SJSA1 (cell line): ENCODE measurements at places on chromosomes 5 and 9. TPM values are rescaled to one million over a fixed set of nuclear protein-coding genes. Genes with fewer than 3 reads are reported as not detected.
A peak's percentile ranks its signal among the peaks of the same experiment; 100 is the strongest.

DNA sequence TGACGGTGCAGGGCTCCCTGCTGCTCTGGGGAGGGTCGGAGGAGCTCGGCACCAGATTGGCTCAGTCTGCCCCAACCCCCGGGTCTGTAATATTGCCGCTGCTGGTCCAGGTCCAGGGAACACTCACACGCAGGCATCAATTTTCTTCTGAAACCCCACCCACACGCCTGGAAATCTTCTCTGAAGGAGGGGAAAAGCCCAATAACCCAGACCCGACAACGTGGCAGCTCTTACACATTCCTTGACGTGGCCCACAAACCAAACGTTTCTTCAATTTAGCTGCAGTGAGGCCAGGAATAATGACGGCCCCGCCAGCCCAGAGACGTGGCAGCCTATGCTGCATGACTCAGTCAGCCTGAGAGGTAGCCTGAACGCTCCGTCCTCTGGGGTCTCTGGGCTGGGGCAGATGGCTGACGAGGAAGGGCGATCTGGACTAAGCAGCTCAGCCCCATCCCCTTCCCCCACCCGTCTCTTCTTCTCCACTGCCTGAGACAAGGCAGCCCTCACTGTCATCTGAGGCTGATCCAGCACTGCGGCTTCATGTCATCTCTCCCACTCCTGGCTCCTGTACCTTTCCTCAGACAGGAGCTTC lies 9.9 kb upstream of the SPARC start:
- H3K27ac ChIP-seq = peak overlapping the region; percentile 70
- no peak overlapping the region for H3K4me3 ChIP-seq
- peak; percentile 77 for DNase-seq
- peaks cover 61% of the 10 kb centered on the region for H3K4me1 ChIP-seq

DNA sequence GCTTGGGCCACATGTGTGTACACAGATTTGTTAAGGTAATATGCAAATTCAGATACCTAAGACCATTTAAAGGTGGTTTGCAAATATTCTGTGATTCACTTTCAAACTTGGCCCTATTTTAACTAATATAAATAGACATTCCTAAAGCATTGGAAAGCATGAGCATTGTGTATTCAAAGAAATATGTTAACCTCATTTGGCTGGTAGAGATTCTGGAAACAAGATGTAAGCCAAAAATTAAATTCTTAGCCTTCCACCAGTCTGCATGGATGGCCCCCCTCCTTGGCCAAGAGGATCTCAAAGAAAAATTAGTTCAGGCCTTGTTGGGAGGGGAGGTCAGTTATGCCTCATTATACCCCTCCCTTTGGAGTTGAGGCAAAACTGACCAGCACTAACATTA lies 38.7 kb upstream of the C6 start:
- H3K36me3 ChIP-seq = no peaks in the 10 kb centered on the region
- DNase-seq = no peak
- H3K27ac ChIP-seq = no peak overlapping the region
- no peak overlapping the region for H3K4me3 ChIP-seq

DNA sequence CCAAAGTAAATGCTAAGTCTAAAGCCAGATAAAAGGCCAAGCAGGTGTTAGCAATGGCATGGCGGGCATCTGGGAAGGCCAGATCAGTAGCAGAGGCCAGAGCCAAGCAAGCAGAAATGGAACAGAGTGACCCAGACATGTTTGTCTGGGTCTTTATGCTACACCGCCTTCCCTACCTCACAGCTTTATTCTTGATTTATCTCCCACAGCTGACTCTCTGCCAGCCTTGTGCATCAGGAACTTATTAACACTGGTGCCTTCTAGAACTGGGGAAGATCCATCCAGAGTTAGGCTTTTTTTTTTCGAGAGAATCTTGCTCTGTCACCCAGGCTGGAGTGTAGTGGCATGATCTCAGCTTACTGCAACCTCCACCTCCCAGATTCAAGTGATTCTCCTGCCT lies 112.5 kb upstream of the SLC44A1 start:
- no peak for DNase-seq
- no peaks in the 10 kb centered on the region for H3K27me3 ChIP-seq
- no peak overlapping the region for H3K4me3 ChIP-seq
- peaks cover 30% of the 10 kb centered on the region for H3K4me1 ChIP-seq

- H3K4me3 ChIP-seq = no peak overlapping the region
- no peak for DNase-seq
- peaks cover 5% of the 10 kb centered on the region for H3K4me1 ChIP-seq
- peaks cover 14% of the 10 kb centered on the region for H3K27me3 ChIP-seq
Observed at GRCh38 chr9:136840877-136841645, 1.2 kb upstream of the AJM1 start.

GRCh38 chr9:121844562-121844961 lies 193.1 kb downstream of the DAB2IP start:
- peaks cover 8% of the 10 kb centered on the region; the same call in 1 of the 2 replicates for H3K4me1 ChIP-seq
- H3K27ac ChIP-seq = no peak overlapping the region
- H3K27me3 ChIP-seq = no peaks in the 10 kb centered on the region
- DNase-seq = no peak

DNA sequence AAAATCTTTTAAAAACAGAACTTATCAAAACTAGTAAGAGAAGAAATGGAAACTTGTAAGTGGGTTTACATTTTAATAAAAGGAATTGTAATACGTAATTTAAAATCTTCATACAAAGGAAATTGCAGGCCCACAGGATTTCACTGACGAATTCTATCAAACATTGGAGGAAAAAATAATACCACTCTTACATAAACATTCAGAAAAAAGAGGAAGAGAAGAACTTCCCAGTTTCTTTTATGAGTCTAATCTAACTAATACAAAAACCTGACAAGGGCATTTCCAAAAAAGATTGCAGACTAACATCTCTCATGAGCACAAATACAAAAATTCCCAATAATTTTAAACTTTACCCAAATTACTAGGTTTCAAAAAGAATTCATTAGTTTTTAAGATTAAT lies 149.0 kb downstream of the RANBP17 start:
- H3K4me3 ChIP-seq = no peak overlapping the region
- no peak overlapping the region for H3K27ac ChIP-seq
- no peaks in the 10 kb centered on the region for H3K4me1 ChIP-seq
- H3K27me3 ChIP-seq = no peaks in the 10 kb centered on the region

- no peaks in the 10 kb centered on the region for H3K27me3 ChIP-seq
- peaks cover 69% of the 10 kb centered on the region for H3K36me3 ChIP-seq
- no peak overlapping the region for H3K4me3 ChIP-seq
- no peak for DNase-seq
- peaks cover 6% of the 10 kb centered on the region; the same call in 1 of the 2 replicates for H3K4me1 ChIP-seq
- no peak overlapping the region for H3K27ac ChIP-seq
Observed at GRCh38 chr9:87529671-87530070, 32.0 kb downstream of the DAPK1 start.

GRCh38 chr9:20640331-20641187 lies 18.3 kb upstream of the MLLT3 start:
- no peaks in the 10 kb centered on the region for H3K36me3 ChIP-seq
- H3K27me3 ChIP-seq = no peaks in the 10 kb centered on the region

- no peak for DNase-seq
- H3K4me3 ChIP-seq = no peak overlapping the region
- no peak overlapping the region for H3K27ac ChIP-seq
- H3K4me1 ChIP-seq = no peaks in the 10 kb centered on the region
- H3K36me3 ChIP-seq = no peaks in the 10 kb centered on the region
Observed at GRCh38 chr9:11558043-11558442, 945.2 kb upstream of the PTPRD start.

DNA sequence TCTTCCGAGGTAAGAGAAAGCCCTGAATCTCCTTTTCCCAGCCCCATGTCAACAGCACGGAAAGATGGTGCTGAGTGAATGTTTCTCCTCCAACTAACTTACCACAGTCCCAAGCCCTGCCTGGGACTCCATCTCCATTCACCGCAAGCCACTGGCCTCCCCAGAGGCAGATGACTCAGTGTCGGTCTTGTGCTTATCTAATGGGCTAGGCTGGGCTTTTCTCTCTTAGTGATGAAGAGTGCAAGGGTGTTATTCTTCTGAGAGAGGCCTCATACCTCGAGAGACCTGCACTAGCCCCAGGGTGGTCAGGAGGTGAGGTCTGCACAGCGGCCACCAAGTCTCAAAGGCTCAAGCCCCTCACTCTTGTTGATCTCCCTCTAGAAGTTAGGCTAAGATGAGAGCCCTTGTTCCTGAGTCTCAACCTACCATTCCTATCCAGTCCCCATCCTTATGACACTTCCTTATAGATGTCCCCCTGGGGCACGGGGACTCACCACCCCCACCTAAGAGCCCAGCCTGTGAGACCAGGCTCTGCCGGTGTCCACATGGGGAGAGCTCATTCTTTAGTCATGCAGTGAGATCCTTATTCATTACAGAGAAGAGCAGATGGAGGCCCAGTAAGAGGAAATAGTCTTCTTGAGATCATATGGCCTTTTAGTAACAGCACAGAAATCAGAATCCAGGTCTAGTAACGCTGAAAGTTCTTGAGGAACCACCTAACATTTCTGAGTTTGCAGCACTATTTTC lies 127.0 kb downstream of the SAXO1 start:
- H3K27ac ChIP-seq = no peak overlapping the region
- no peak overlapping the region for H3K4me3 ChIP-seq
- no peaks in the 10 kb centered on the region for H3K36me3 ChIP-seq
- peaks cover 7% of the 10 kb centered on the region for H3K4me1 ChIP-seq

GRCh38 chr9:19493174-19493811 lies 84.5 kb downstream of the ACER2 start:
- no peaks in the 10 kb centered on the region for H3K27me3 ChIP-seq
- H3K36me3 ChIP-seq = no peaks in the 10 kb centered on the region
- H3K27ac ChIP-seq = no peak overlapping the region
- peak; percentile 17 for DNase-seq
- H3K4me3 ChIP-seq = no peak overlapping the region

DNA sequence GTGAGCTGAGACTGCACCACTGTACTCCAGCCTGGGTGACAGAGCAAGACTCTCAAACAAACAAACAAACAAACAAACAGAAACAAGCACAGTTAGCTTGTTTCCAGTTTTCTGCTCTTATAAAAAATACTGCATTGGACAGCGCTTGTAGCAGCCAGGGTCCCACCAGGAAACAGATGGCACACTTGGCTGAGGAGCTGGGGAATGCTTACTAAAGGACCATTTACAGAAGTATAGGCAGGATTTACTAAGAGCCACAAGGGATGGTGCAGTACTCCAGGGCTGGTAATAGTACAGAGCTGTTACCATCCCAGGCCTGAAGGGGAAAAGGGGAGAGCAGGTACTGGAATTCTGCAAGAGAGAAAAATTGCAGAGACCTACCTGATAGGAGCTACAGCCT lies 5.2 kb upstream of the ANKS6 start:
- DNase-seq = no peak
- no peak overlapping the region for H3K27ac ChIP-seq
- H3K36me3 ChIP-seq = no peaks in the 10 kb centered on the region

- no peaks in the 10 kb centered on the region for H3K36me3 ChIP-seq
- H3K4me1 ChIP-seq = no peaks in the 10 kb centered on the region
Observed at GRCh38 chr5:30997681-30998080, 195.8 kb upstream of the CDH6 start.

GRCh38 chr5:115544043-115544435 lies 536 bp downstream of the FEM1C start:
- H3K27me3 ChIP-seq = no peaks in the 10 kb centered on the region
- H3K36me3 ChIP-seq = peaks cover 45% of the 10 kb centered on the region

GRCh38 chr9:88303721-88304451 lies 84.4 kb upstream of the SPIN1 start:
- H3K4me3 ChIP-seq = no peak overlapping the region
- H3K27ac ChIP-seq = peak overlapping the region; percentile 51
- H3K27me3 ChIP-seq = no peaks in the 10 kb centered on the region
- no peaks in the 10 kb centered on the region for H3K36me3 ChIP-seq
- peak; percentile 69 for DNase-seq
- peaks cover 46% of the 10 kb centered on the region for H3K4me1 ChIP-seq

- no peak overlapping the region for H3K4me3 ChIP-seq
- no peaks in the 10 kb centered on the region for H3K27me3 ChIP-seq
- peak overlapping the region; percentile 85 for H3K27ac ChIP-seq
Observed at GRCh38 chr9:99433555-99433954, 211.5 kb downstream of the SEC61B start.

DNA sequence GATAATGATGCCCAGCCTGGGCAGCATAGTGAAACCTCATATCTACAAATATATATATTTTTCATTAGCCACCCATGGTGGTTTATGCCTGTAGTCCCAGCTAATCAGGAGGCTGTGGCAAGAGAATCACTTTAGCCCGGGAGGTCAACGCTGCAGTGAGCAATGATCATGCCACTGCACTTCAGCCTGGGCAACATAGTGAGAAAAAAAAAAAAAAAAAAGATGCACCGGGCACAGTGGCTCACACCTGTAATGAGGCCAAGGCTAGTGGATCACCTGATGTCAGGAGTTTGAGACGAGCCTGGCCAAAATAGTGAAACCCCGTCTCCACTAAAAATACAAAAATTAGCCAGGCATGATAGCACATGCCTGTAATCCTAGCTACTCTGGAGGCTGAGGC lies 50.2 kb upstream of the ADRA1B start:
- no peaks in the 10 kb centered on the region; the same call in 1 of the 2 replicates for H3K27me3 ChIP-seq
- H3K4me3 ChIP-seq = no peak overlapping the region
- no peaks in the 10 kb centered on the region for H3K36me3 ChIP-seq
- no peaks in the 10 kb centered on the region for H3K4me1 ChIP-seq

DNA sequence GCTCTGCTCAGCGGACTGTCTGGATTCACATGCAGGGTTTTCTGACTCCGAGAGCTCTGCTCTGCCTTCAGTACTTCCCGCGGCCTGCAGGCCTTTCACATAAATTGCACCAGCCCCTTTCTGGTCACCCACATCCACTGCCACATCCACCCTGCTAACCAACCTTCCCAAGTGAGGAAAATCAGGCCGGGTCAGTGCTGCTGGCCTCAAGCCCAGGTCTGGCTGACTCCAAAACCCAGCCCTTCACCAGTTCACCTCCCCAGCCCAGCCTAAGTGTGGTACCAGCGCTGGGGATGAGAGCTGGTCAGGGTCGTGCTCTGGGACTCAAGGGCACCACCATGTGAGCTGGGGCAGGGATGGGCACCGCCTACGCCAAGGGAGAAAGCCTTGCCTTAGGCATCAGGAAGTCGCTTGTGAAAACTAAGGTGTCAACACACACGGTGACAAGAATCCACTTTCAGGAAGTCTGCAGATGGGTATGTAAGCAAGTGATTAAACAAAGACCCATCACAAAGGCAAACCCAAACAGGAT lies 12.3 kb downstream of the LMAN2 start:
- no peak overlapping the region for H3K4me3 ChIP-seq
- no peaks in the 10 kb centered on the region for H3K4me1 ChIP-seq
- no peak for DNase-seq
- H3K27ac ChIP-seq = no peak overlapping the region

TMEM171 gene
- 4.5 and 8.4 TPM in 2 replicates for total RNA-seq

FOXD4 gene
- 0.24 TPM in 1 of 2 replicates, not detected in the other for total RNA-seq

SOWAHA gene
- not detected in 2 replicates for total RNA-seq

RLN1 gene
- total RNA-seq = not detected in 2 replicates

CCL27 gene
- total RNA-seq = not detected in 2 replicates

NOTCH1 gene
- 6.0 and 8.0 TPM in 2 replicates for total RNA-seq

TBC1D2 gene
- total RNA-seq = 4.4 TPM in 2 replicates

HMCN2 gene
- total RNA-seq = 1.2 and 1.9 TPM in 2 replicates

PCA3 gene
- not detected in 2 replicates for total RNA-seq

FNIP1 gene
- 30.0 and 44.5 TPM in 2 replicates for total RNA-seq

LOX gene
- total RNA-seq = 3.5 and 8.4 TPM in 2 replicates
